ENCODE measurements at places on chromosomes 2 and 18.

GRCh38 chr2:218631837-218632236 is 24.1 kb downstream of the PLCD4 start:
- DNase-seq, result peak; percentile 26

GRCh38 chr2:40477361-40477760 is 25.5 kb upstream of the SLC8A1 start:
- no peak for DNase-seq

GRCh38 chr2:65465124-65465523 is 32.7 kb upstream of the SPRED2 start:
- DNase-seq, result no peak

GRCh38 chr18:30150586-30151250 is 891.8 kb downstream of the DSC3 start:
- DNase-seq, result no peak

Measured in kidney glomerular epithelial cell (primary cell).